Stimulated activated CD4-positive, alpha-beta T cell treated with anti-CD3 and anti-CD28 coated beads, Interleukin-12 subunit alpha, Interleukin-12 subunit beta, amount 100 ng/mL, for 24 hours (primary cell): ENCODE measurements at places on chromosomes 3 and 15.

DNA sequence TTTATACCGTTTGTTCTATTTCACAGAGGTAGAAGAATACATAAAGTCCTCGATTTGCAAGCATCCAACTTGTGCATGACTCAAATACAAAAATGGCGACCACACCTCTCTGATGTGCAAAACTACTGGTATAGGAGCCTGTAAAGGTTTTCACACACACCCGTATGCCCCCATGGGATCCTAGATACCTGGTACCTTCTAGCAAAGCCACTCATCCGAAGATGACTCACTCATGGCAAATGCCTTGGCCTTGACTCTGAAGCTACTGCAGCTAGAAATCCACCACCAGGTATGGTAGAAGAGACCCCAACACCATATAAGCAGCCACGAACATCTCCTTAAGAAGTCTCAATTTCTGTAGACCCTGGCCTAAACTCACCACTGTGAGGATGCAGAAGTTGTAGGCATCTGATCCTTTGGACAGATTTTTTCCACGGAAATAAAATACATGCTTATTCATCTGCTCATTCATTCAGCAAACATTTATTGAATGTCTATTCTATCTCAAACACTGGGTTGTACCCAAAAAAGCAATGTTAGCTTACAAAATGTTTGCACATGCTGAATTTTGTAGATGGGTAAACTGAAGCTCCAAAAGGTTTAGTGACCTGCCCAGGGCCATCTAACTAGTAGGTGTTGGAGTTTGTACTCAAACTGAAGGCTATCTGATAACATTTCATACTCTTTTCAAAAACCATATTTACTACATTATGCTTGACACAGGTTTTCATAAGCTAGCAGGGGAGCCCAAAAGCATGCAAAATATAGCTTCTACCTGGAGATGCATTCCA, 158.8 kb downstream of the RORA start:
- no peak for DNase-seq

GRCh38 chr15:70479056-70479455, 284.3 kb downstream of the UACA start:
- DNase-seq, result no peak

DNA sequence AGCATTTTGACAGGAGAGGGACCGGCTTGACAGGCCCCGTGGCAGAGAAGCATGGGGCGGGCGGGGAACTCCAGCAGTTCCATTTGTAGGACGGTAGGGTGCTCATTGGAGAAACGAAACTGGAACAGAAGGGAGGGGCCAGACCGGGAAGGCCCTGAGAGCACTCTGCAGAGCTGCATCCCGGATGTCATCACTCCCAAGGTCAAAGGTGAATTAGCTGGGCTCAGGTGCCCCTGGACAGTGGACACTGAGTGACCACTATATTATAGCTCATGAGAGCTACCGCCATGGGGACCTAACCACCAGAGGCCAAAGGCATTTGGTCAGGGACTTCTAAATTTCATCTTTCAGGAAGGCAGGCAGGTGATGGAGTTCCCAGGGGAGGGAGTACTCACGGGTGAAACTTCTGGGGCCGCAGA, 7.3 kb downstream of the CSRNP1 start:
- no peak for DNase-seq

DNA sequence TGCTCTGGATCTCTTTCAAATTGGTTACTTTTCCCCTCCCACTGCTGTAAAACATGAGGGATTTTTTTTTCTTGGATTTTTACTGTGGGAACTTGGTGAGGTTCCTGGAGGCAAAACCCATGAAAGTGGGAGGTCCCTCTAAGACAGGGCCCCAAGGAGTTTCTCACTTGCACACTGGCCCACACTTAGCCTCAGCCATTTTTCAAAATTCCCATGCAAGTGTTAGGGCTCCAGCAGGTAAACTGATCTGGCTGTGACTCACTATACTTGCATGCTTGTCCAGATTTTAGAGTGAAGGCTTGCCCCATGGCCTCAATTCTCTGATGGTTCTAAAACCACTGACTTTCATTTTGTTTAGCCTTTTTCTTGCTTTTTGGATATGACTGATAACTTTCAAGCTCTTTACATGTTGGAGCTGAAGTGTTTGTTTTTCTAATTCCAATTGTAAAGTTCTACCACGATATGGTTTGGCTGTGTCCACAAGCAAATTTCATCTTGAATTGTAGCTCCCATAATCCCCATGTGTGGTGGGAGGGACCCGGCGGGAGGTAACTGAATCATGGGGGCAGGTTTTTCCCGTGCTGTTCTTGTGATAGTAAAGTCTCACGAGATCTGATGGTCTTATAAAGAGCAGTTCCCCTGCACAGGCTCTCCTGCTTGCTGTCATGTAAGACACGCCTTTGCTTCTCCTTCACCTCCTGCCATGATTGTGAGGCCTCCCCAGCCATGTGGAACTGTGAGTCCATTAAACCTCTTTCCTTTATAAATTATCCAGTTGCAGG, 37.7 kb downstream of the MCCC1 start:
- DNase-seq, result no peak

GRCh38 chr3:53804697-53805462, 41.3 kb downstream of the CHDH start:
- DNase-seq, result no peak

- DNase-seq, result no peak
Measured at GRCh38 chr3:183438735-183439134, 10.3 kb upstream of the MCF2L2 start.

DNA sequence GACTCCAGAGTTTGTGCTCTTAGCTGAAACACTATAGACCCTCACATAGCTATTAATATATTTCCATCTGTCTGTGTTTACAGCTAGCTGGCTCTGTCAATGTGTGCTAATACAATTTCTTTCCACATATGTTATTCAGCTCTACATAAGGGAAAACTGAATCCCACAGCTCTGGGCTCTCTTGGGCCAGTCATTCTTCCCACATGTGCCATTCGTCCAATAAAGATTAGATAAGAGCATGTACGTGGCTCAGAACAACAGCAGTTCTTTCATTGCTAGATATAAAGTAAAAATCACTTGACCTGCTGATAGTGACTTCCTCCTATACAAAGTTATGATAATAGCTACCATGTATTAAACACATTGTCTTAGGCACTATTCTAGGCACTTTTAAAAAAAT, 2.8 kb upstream of the ILDR1 start:
- no peak for DNase-seq

DNA sequence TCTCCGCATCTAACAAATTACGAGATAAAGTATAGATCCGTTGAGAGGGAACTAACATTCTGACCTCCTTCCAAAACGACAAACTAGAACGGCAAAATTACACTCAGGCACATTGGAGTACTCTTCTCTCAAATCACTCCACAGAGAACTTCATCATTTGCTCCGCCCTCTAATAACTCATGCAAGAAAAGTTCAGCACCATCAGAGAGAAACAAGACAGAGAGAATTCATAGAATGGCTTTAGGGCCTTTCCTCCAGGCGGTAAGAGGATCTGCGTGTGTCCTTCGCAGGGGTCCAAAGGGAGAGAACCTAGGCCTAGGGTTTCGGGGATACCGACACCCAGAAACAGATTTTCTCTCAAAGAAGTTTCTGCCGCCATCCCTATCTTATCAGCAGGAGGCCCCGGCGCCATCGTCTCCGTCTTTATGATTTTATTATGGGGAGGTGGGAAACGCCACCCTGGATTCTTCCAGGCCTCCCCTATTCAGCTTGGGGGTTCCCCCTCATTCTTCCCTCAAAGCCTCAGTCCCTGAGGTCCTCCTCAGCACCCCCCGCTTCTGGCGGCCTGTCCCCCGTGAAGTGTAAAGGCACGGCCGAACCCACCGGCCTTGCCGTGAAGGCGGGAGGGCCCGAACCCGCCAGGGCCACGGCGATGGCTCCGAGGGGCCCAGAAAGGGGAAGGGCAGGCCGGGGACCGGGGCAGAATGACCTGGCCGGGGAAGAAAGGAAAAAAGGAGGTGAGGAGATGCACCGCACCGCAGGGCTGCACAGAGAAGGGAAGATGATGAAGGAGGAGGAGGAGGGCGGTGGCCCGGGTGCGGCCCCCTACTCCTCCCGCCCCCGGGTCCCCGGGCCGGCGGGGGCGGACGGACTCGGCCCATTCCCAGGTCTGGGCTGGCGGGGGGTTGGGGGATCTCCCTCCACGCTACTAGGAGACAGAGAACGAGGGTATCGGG, 768 bp downstream of the UBXN7 start:
- no peak for DNase-seq

- DNase-seq, result no peak
Measured at GRCh38 chr3:20105513-20106280, 65.5 kb downstream of the KAT2B start.

DNA sequence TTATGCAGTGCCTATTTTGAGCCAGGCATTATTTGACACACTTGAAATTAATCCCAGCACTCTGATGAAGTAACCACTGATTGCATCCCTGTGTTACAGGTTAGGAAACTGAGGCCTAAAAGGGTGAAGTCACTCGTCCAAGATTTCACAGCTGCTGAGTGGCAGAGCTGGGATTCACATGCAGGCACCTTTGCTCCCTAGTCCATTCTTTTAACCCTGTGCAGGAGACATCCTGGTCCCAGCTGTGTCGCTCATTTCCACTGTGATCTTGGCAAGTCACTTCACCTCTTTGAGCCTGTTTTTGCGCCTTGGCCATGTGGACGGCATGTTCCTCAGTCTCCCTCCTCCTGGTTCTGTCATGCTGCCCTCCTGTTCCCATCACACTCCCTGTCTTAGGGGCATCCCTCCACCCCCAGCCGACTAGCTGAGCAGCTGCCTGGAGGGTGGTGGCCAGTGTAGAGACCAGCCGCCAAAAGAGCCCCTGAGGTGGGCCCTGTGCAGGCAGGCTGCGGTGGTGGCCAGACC, 70.6 kb downstream of the SMAD6 start:
- no peak for DNase-seq

DNA sequence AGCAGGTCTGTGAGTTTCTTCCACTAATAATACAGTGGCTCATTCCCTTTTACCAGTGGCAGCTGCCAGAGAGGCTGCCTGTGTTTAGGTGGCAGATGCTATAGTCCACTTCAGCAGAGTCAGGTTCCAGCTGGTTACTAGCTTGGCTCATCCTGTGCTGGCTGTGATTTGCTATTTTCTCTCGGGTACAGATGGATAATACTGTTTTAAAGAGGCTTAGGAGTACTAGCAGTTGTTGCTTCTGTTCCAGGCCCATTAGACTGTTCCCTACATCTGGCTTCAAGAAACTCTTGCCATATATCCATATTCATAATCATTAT, 41.0 kb downstream of the ZNF609 start:
- no peak for DNase-seq

GRCh38 chr3:46756642-46757041, 39.0 kb upstream of the PRSS50 start:
- no peak for DNase-seq

DNA sequence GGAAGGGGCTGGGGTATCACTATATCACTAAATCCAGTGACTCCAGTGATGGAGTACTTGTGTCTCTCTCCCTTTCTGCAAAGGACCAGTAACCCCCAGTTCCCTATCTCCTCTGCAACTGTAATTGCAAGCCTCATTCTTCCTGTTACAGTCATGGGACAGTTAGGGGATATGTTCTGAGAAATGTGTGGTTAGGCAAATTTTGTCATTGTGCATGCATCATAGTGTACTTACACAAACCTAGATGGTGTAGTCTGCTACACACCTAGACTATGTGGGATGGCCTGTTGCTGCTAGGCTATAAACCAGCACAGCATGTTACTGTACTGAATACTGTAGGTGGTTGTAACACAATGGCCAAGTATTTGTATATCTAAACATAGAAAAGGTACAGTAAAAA, 2.2 kb downstream of the VPS8 start:
- no peak for DNase-seq

DNA sequence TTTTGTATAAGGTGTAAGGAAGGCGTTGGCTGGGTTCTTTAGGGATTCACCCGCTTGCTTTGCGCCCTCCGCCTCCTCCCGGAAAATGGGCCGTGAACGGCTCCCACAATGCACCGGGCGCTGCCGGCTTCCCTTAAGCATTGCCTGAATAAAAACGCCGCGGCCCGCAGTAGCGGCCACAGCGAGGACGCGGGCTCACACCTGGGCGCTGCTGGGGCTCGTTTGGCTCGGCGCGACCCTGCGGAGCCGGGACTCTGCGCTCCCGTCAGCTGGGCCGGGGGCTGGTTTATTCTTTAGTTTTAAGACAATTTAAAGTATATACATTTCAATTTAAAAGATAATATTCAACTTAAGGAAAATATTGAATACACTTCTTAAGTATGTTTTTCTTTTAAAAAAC, 343.5 kb upstream of the RGMA start:
- no peak for DNase-seq

- DNase-seq, result no peak
Measured at GRCh38 chr3:50388016-50388719, 28.8 kb upstream of the TMEM115 start.

GRCh38 chr15:85619992-85620689, 174.6 kb downstream of the KLHL25 start:
- DNase-seq, result no peak

DNA sequence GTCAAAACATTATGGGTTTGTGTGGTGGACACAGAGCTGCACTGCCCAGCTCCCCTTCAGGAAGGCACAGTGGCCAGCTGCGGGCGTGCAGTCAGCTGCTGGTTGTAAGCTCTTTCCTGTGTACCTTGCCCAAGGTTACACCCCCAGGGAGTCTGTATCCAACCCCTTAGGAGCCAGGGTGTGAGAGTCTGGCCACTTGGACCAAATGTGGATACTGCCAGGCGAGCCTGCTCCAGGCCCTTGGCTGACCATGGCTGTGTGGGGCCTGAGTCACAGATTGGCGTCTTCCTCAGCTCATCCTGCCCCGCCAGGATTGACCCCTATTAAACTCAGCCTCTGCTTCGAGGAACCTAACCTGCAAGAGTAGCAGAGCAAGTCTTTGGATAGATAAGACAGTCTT, 56.9 kb downstream of the ABHD5 start:
- DNase-seq, result no peak
